ENCODE measurements at places on chromosomes 12 and 14.

- DNase-seq, result no peak
Observed at GRCh38 chr14:66483322-66483721, 2.8 kb upstream of the CCDC196 start.

DNA sequence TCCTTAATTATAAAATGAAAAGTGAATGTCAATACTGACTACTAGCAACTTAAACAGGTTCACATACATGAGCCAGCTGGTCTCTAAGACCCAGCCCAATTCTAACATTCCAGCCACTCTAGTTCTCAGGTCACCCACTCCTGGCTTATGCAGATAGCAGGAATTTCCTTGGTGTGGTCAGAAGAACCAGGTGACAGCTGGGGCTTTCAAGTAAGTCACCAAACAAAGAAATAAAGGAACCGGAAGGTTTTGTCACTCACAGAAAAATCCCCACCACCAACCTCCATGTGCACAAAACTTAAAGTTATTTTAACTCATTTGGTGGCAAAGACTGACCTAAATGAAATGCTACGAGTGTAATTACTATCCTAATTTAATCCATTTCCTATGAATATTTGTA lies 129.6 kb upstream of the CDKN3 start:
- no peak for DNase-seq

DNA sequence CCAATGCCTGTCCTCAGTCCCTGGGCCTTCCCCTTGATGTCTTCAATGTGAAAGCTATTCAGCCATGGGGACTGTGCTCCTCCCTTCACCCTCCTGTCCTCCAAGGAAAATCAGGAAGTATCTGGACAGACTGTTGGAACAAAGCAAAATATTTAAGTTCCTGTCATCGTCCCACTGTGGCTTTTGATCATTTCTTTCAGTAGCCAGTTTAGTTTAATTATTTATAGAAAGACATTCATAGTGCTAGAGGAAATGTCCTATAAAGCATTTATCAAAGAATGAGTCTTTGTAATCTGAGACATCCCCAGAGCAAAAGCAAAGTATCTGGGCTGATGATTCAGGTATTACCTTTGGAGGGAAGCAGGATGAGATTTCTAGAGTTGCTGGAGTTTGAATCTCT lies 254.1 kb downstream of the NRXN3 start:
- DNase-seq, result no peak

- peak; percentile 11 for DNase-seq
Observed at GRCh38 chr14:76456200-76456599, 80.3 kb downstream of the ESRRB start.

GRCh38 chr14:73719361-73719760 lies 5.2 kb upstream of the PNMA1 start:
- no peak for DNase-seq

DNA sequence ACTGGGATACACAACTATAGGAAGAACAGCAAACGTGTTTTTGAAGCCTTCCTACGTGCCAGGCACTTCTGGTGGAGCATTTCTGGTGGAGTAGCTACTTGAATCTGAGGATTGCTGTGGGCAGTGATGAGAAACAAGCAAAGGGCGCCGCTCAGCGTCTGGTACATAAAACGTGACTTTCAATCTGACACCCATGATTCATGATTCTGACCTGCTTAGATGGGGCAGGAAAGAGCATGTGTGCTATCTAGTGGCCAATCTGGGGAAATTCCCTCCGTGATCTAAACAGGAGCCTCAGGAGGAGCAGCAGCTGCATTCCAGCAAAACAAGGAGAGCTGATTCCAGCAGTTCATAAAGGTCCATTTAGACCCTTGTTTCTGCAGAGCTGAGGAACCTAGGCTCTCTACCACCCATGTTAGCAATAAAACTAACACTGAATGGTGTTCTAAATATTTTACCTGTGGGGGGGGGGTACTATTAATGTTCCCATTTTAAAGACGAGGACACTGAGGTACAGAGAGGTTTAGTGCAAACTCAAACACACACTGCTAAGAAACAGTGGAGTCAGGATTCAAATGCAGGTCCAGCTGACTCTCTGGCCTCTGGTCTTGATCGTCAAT lies 37.8 kb downstream of the PAH start:
- DNase-seq, result peak; percentile 48

GRCh38 chr12:34396006-34396860 lies 373.9 kb downstream of the ALG10 start:
- no peak for DNase-seq

GRCh38 chr12:11718105-11718504 lies 68.6 kb downstream of the ETV6 start:
- no peak for DNase-seq

GRCh38 chr12:67067453-67068203 lies 201.5 kb upstream of the CAND1 start:
- DNase-seq, result no peak

DNA sequence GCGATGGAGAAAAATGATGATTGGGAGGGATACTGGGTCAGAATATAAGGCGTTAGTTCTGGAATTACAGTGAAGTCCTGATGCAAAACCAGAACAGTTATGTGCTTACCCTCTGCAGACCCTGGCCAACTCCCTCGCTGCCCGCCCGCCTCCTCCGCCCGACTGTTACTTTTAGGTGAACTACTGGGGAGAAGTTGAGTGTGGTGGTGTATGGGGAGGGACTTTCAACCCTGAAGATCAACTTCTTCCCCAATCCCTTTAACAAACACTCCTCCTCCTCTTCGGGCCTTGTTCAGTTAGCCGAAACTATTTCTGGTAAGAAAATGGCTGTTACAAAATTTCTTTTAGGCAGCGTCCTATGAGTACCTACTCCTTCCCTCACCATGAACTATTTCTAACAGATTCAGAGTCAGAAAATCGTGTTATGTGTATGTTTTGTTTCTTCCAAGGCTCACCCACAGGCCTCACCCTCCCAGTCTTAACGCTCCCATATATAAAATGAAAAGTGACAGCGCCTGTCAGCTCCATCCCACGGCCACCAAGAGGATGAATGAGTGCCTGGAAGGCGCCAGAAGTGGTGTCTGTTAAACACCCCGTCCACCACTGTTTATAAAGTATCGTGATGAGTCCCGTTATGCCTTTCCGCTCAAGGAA lies 1.3 kb downstream of the FBXO33 start:
- DNase-seq, result no peak

- peak; percentile 17 for DNase-seq
Observed at GRCh38 chr12:50928392-50928791, 24.0 kb upstream of the HIGD1C start.

DNA sequence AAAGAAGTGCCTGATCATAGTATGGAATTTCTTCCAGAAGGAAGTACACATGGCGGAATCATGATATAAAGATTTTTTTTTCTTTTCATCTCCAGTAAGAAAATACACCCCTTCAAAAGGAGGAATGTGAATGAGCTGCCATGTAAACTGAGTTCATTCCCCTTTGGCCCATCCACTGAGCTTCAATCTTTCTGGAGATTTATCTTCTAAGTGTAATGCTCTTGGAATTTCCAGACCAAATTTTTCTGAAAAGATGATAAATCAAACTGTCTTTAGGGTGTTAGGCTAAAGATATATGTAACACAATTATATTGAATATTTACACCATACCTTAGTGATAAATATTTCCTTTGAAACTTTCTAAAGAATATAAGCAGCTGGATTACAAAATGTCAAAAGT lies 5.2 kb downstream of the DCN start:
- DNase-seq, result no peak

- no peak for DNase-seq
Observed at GRCh38 chr12:124752437-124753227, 111.0 kb downstream of the SCARB1 start.

GRCh38 chr14:80973931-80974641 lies 18.7 kb downstream of the TSHR start:
- no peak for DNase-seq

DNA sequence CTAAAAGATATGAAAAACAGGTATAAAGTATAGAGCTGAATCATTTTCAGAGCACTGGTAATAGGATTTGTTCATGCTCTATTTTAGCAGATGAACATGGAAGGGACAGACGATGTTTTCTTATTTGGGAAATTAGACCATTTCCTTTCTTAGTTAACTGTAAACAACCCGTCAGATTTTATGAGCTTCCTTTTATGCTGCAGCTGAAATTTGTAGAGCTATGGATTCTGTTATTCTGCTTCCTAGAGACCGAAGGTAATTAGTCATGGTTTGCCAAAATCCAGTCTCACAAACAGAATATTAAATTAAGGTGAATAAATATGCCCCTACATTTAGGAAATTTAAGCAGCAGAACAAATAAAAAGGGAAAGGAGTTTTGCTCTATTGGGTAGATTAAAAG lies 180.2 kb upstream of the SYT1 start:
- no peak for DNase-seq

DNA sequence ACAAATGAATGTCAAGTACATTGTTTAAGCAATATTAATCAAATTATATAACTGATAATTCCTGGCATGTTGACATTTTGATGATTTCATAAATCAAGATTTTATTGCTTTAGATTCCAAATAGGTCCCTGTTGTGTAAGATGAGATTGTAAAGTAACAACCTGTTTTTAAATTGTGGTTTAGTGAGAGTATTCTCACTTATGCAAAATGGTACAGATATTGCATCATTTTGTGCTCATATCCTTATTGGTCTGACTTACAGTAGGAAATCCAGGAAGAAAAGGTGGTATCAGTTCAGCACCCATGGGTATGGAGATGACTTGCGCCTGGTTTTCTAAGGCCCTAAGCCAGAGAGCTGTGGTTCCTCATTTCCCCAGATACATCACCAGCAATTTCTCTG lies 165.5 kb downstream of the KIF21A start:
- no peak for DNase-seq

- no peak for DNase-seq
Observed at GRCh38 chr12:57735952-57736740, 2.4 kb downstream of the AGAP2 start.

GRCh38 chr12:26317942-26318575 lies 122.7 kb downstream of the SSPN start:
- DNase-seq, result no peak

GRCh38 chr12:116878567-116879508 lies 2.4 kb downstream of the HRK start:
- no peak for DNase-seq

DNA sequence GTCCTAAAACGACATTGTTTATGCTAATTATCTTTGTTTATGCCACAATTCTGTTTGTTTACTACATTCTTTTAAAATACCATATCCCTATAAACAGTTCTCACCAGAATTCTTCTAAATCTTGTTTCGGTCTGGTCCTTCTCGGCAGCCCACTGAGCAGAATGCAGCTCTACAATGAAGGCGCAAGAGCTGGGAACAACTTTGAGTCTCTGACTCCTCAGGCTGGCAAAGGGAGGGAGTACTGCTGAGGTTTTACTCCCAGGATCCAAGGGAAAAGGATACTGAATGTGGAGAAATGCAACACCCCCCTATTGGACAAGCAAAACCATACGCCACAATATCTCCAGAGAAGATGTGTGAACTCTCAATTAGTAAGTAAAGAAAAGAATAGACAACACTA lies 5.4 kb downstream of the SOX5 start:
- peak; percentile 16 for DNase-seq

GRCh38 chr12:65800937-65801336 lies 23.3 kb upstream of the HMGA2 start:
- no peak for DNase-seq

- no peak for DNase-seq
Observed at GRCh38 chr12:85275374-85275773, 4.6 kb upstream of the ALX1 start.

DNA sequence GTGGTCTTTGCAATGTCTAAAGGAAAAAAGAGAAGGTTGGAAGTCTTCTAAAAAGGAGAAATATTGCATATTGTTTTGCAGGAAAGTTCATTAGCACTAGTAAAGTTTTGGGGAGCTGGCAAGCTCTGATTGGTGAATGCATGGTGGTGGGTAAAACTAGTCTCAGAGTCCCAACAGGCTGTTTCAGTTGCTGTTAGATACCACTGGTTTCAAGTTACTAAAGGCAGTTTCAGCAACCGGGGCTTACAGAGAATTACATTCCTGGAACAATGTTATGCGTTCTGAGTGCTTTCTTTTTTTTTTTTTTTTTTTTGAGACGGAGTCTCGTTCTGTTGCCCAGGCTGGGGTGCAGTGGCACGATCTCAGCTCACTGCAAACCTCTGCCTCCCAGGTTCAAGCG lies 208.2 kb downstream of the EPS8 start:
- no peak for DNase-seq

- DNase-seq, result peak; percentile 5
Observed at GRCh38 chr12:58502226-58502625, 418.1 kb downstream of the LRIG3 start.

GRCh38 chr12:3367750-3368444 lies 123.1 kb upstream of the PRMT8 start:
- DNase-seq, result no peak

- DNase-seq, result no peak
Observed at GRCh38 chr12:24121911-24122310, 172.4 kb upstream of the SOX5 start.

- DNase-seq, result no peak
Observed at GRCh38 chr12:124777399-124778372, 86.0 kb downstream of the SCARB1 start.

DNA sequence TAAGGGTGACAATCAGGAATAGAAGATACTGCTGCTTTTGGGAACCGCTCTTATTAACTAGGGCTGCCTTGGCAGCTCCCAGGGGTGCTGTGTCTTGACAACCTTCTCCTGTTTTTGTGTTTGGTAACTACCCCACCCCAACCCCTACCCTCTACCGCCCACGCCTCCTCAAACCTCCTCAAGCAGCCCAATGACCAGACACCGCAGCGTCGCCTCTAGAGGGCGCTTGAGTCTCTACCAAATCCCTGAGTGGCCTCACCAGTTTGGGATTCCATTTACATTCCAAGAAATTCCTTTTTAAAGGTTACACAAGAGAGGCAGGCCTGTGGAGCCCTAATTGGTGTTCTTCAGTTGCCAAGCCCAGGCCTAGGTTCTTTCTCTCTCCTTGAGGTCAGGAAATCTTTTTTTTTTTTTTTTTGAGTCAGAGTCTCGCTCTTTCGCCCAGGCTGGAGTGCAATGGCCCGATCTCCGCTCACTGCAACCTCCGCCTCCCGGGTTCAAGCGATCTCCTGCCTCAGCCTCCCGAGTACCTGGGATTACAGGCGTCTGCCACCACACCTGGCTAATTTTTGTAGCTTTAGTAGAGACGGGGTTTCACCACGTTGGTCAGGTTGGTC lies 72.4 kb upstream of the USP44 start:
- DNase-seq, result peak; percentile 26

DNA sequence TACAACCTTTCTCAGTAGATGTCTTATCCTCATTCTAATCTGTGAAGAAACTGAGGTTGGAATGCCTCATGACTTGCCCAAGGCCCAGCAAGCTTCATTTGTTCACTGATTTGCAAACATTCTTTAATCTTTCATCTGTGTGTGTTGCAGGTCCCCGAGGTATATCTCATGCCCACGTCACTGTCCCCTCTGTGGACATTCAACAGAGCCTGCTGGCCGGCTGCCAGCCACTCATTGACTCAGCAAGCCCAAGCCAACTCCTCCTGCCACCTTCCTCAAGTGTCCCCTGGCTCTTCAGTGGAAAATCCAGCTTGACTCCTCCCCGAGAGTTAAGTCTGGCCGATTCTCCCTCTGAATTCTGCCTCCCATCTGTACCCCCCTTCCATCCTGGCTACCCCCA lies 1.9 kb upstream of the DCAF4 start:
- no peak for DNase-seq
